ENCODE measurements at places on chromosomes 12 and 14.

GRCh38 chr12:9319044-9319841, 111.0 kb upstream of the PZP start:
- DNase-seq, result no peak

DNA sequence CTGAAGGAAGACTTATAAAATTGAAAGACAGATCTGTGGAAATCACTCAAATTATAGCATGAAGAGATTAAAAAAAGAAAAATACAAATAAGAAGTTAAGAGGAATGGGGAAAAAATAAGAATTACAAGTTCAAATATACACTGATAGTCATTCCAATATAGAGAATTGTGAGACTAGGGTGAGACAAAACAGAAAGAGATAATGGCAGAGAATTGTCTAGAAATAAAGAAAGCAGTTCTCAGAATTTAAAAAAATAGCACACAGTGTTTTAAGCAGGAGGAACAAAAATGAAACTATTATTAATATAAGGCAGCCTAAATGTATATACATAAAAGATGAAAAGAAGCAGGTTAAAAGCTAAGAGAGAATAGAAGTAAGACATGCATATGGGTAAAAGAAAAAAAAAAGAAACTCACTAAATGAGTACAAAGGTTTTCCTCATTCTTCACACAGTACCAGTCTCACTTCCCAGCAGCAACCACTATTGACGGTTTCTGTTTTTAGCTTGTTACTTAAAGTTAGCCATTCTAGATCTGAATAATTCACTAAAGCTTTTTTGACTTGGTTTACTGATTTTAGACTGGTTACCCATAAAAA, 31.1 kb downstream of the SLC38A4 start:
- DNase-seq, result no peak

- DNase-seq, result no peak
These were observed 193.1 kb upstream of the FAR2 start for GRCh38 chr12:28955931-28956330.

DNA sequence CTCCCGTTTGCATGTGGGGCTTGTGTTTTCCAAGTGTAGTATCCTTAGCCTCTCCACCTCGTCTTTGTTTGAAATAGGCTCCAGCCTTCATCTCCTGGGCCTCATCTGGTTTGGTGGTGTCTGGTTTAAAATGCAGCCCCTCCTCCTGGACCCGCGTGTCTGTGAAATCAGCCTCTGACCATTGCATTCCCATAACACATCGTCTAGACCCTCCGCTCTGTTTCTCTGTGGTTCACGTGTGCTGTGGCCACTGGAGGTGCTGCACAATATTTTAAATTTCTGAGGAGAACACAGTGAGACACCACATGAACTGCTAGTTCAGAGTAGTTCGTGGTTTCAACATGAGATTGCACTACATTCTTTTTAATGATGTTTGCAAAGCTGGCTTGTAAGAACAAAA, 35.6 kb downstream of the UBE3B start:
- DNase-seq, result no peak

DNA sequence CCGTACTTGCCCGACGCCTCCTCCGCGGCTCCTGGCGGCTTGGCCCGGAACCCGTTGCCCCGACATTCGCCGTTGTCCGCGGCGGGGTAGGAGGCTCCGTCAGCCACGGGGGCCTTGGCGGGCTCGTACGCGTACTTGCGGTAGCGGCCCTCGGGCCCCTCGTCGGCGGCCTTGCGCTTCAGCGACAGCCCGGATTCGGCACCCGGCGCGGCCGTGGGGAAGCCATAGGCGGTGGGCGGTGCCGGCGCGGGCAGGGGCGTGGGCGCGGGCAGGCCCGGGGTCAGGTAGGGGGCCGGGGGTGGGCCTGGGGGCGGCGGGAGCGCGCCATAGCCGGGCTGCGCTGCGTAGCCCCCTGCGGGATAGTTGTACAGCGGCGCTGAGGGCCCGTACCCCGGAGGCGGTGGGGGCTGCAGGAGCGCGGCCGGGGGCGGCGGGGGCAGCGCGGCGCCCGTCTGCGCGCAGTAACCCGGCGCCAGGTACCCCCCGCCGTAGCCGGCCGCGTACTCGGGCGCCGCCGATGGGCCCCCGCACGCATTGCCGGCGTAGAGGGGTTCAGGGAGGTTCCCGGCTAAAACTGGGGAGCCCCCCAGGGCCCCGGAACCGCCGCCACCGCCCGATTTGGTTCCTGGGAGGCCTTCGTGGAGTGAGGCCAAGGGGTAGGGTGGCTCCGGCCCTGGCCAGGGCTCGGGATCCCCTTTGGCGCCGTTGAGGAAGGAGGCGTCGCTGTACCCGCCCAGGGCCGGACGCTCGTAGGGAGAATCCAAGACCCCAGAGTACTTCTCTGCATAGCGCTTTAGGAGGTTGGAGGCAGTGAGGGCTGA, 26.9 kb downstream of the FIGNL2 start:
- no peak for DNase-seq

DNA sequence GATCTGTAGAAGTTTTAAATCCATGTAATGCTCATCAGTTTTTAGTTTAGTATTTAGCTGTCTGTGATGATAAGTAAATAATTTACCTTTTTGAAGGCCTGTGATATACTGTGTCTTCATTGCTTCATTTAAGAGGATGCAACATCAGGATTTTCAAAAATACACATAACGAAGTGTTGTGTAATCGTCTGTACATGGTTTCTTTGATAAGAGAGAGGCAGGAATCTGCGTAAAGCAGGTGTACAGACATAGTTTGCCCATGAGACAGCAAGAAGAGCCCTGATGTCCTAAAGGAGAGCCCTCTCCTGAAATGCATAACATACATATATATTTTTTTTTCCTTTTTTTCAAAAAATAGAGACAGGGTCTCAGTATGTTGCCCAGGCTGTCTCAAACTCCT, 44.8 kb downstream of the RASSF3 start:
- DNase-seq, result no peak

Data from RPMI7951 (cell line).